ENCODE measurements at places on chromosomes 6 and 20.
A peak's percentile ranks its signal among the peaks of the same experiment; 100 is the strongest.

- no peak for DNase-seq
- no peaks in the 10 kb centered on the region for H3K27me3 ChIP-seq
Observed at GRCh38 chr6:106380407-106380806, 19.9 kb downstream of the CRYBG1 start.

DNA sequence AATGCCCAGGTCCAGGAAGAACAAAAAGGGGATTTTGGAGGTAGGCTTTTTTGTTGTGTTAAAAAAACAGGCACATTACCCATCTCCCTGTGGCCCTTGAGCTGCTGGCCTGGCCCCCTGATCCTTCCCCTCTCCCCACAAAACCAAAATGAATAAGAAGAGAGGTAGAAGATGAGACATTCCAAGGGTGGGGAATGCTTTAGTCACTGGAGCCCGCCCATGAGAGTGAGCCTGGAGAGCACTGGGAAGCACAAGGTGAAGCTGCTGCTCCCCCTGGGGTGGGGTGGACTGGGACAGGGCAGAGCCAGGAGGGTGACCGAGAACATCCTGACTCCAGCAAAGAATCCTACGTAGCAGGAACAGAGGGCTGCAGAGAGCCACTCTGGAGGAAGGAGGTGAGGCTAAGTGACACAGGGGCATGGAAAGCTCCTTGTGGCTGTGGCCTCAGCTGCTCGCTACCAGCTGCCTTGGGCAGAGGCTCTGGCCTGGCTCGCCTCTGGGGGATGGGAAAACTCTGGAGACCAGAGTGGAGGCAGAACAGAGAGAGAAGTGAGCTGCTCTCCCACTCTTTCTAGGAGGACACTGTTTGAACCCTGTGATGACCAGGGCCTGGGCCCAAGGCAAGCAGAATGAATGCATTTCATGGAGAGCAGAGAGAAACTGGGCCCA is 48.3 kb downstream of the AKAP7 start:
- H3K27me3 ChIP-seq = no peaks in the 10 kb centered on the region
- H3K4me1 ChIP-seq = no peaks in the 10 kb centered on the region
- DNase-seq = no peak
- no peak overlapping the region for H3K4me3 ChIP-seq

DNA sequence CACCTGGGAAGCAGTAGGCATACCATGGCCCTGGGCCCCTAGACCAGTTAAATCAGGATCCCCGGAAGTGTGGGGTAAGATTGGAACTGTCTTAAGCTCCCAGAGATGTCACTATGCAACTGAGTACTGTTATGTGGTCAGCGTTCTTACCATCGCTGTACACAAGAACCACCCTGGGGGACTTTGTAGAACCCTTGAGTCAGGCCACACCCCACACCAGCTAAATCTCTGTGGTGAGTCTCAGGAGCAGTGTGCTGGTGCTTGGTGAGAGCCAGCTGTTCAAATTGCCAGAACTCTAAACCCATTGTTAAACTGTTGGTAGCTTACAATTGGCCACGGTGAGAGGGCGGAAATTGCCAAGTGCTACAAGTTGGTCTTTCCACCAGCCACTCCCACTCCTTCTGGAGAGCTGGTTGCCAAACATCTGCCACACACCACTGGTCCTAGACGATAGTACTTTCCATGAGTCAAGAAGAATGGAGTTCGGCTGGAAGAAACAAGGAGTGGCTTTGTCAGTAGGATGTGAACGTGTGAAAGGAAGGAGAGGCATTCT is 80.5 kb upstream of the SYNDIG1 start:
- no peak overlapping the region for H3K27ac ChIP-seq
- H3K4me3 ChIP-seq = no peak overlapping the region
- no peaks in the 10 kb centered on the region for H3K27me3 ChIP-seq
- no peaks in the 10 kb centered on the region for H3K36me3 ChIP-seq
- no peaks in the 10 kb centered on the region for H3K4me1 ChIP-seq

- DNase-seq = peak; percentile 43
- no peaks in the 10 kb centered on the region for H3K27me3 ChIP-seq
- H3K4me1 ChIP-seq = no peaks in the 10 kb centered on the region
- H3K36me3 ChIP-seq = no peaks in the 10 kb centered on the region
- H3K27ac ChIP-seq = no peak overlapping the region
- H3K4me3 ChIP-seq = no peak overlapping the region
Observed at GRCh38 chr6:53410508-53411258, 61.9 kb upstream of the ELOVL5 start.

DNA sequence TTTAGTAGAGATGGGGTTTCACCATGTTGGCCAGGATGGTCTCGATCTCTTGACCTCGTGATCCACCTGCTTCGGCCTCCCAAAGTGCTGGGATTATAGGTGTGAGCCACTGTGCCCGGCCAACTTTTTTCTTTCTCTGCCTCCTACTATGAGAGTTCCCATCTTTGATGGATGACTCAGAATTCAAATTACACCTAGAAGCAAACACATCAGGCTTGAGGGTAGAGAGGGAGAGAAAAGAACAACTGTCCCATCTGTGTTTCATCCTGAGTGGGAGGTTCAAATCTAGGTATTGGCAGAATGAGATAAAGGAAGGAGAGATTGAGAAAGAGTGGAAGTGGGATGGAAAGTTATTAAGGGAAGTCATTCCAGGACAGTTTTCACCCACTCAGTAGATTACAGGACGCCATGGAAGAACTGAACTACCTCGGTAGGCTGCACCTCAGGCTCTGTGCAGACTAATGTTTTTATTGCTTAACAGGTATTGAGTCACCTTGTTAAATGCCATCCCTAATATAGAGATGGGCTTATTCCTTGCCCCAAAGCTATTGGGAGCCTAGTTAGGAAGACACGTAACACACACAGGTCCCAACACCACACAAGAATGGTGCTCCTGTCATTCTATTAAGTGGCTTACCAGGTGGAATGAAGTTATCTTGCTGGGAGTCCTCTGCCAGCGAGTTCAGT is 275.7 kb downstream of the SOX4 start:
- H3K36me3 ChIP-seq = no peaks in the 10 kb centered on the region
- DNase-seq = no peak
- no peaks in the 10 kb centered on the region for H3K27me3 ChIP-seq
- no peak overlapping the region for H3K4me3 ChIP-seq
- H3K27ac ChIP-seq = no peak overlapping the region

- H3K27ac ChIP-seq = no peak overlapping the region
- no peaks in the 10 kb centered on the region for H3K36me3 ChIP-seq
- H3K4me1 ChIP-seq = no peaks in the 10 kb centered on the region
- no peak overlapping the region for H3K4me3 ChIP-seq
Observed at GRCh38 chr6:11478586-11478985, 59.0 kb upstream of the TMEM170B start.

GRCh38 chr6:85192186-85192585 is 257.7 kb upstream of the NT5E start:
- no peaks in the 10 kb centered on the region for H3K36me3 ChIP-seq
- DNase-seq = no peak
- H3K27me3 ChIP-seq = no peaks in the 10 kb centered on the region
- no peak overlapping the region for H3K4me3 ChIP-seq
- H3K27ac ChIP-seq = no peak overlapping the region

GRCh38 chr6:19472850-19473249 is 364.3 kb upstream of the ID4 start:
- DNase-seq = no peak
- H3K27ac ChIP-seq = no peak overlapping the region
- H3K4me3 ChIP-seq = no peak overlapping the region
- no peaks in the 10 kb centered on the region for H3K36me3 ChIP-seq

DNA sequence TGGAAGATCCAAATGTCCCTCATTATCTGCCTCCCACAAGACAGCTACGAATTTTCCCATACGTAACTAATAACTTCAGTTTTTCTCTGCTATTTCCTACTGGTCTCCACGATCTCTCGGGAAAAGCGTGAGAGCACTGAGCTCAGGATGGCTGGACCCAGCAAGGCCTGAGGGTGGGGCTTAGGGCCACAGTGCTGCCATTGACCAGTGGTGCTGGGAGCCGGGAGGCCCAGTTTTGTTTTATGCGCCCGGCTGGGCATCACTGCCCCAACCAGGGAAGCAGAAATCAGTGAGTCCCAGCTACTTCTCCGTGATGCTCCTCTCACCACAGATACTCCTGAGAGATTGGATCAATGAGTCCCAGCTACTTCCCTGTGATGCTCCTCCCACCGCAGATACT is 238.4 kb downstream of the LY86 start:
- H3K36me3 ChIP-seq = no peaks in the 10 kb centered on the region
- H3K27ac ChIP-seq = no peak overlapping the region
- peaks cover 7% of the 10 kb centered on the region for H3K4me1 ChIP-seq

DNA sequence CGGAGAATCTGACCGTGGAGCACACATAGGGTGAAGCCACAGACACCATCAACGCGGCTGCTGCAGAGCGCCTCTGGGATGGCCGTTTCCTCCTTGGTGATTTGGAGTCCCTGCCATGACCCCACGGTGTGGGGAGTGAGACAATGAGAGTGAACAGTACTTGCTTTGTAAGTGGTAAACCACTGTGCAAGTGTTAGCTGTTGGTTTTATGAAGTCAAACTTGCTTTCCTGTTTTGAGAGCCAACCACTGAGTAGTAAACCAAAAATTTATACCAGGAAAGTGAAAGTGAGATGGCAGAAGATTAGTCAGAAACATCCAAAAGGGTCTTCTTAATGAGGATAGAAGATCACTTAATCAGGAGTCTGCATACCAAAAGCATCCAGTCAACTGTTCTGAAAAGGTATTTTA is 160.7 kb downstream of the FOXC1 start:
- no peak overlapping the region for H3K4me3 ChIP-seq
- no peak overlapping the region for H3K27ac ChIP-seq
- no peaks in the 10 kb centered on the region for H3K27me3 ChIP-seq
- H3K4me1 ChIP-seq = peaks cover 15% of the 10 kb centered on the region

DNA sequence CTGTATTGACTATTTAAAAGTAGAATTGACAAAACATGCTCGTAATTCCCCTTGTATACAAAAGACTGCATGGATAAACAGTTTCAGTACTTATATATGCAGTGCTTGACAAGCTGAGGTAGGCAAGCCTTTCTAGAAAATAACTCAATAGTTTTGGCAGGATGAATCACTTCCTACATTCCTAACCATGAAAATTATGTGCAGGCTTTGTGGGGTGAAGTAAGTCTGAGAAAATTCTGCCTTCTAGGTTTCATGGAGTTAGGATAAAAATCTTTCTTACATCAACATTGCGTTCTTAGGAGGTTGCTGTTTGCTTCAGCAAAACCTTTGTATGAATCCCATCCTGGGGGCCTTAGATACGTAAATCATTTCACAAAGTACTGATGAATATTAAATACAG is 801.4 kb upstream of the EYS start:
- no peak for DNase-seq
- H3K4me1 ChIP-seq = no peaks in the 10 kb centered on the region
- H3K4me3 ChIP-seq = no peak overlapping the region
- H3K36me3 ChIP-seq = no peaks in the 10 kb centered on the region
- H3K27ac ChIP-seq = no peak overlapping the region

DNA sequence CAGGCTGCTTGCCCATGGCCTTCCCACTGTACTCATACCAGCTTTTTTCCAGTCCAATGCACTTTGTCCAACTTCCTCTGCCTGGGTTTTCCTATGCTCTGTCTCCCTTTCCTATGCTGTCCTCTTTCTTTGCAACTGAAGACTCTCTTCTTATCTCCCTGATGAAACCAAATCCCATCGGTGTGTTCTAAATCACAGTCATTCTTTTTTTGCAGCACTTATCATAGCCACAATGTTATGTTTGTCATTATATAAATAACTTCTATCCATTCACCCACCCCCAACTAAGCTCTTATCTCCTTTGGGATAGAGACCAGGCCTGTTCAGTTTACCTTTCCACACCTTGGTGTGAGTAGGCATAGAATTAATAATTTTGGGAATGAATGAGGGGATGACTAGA is 121.0 kb downstream of the GPX5 start:
- no peak for DNase-seq
- H3K36me3 ChIP-seq = no peaks in the 10 kb centered on the region
- H3K27ac ChIP-seq = no peak overlapping the region
- peaks cover 17% of the 10 kb centered on the region for H3K27me3 ChIP-seq
- peaks cover 12% of the 10 kb centered on the region for H3K4me1 ChIP-seq

DNA sequence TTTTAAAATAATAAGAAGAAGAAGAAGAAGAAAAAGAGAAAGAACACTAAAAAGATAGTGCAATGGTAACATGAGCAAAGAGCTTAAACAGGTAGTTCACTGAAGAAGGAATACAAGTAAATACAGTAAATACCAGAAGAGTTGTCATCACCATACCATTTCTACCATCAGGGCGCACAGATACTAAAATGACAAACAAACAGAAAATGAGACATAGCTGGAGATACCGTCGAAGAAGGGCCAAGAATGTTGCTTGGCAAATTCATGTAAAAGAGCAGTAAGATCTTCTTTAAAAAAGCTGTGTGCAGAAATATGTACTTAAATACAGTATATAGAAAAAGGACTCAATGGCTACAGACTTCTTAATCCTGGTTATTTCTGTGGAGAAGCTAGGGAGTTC is 20.7 kb upstream of the TFAP2C start:
- H3K27ac ChIP-seq = no peak overlapping the region
- H3K4me3 ChIP-seq = no peak overlapping the region
- H3K4me1 ChIP-seq = no peaks in the 10 kb centered on the region
- no peak for DNase-seq
- no peaks in the 10 kb centered on the region for H3K27me3 ChIP-seq
- no peaks in the 10 kb centered on the region for H3K36me3 ChIP-seq

GRCh38 chr6:147007441-147007840 is 196.8 kb upstream of the STXBP5 start:
- no peaks in the 10 kb centered on the region for H3K27me3 ChIP-seq
- no peaks in the 10 kb centered on the region for H3K36me3 ChIP-seq
- no peaks in the 10 kb centered on the region for H3K4me1 ChIP-seq
- no peak for DNase-seq
- no peak overlapping the region for H3K27ac ChIP-seq

DNA sequence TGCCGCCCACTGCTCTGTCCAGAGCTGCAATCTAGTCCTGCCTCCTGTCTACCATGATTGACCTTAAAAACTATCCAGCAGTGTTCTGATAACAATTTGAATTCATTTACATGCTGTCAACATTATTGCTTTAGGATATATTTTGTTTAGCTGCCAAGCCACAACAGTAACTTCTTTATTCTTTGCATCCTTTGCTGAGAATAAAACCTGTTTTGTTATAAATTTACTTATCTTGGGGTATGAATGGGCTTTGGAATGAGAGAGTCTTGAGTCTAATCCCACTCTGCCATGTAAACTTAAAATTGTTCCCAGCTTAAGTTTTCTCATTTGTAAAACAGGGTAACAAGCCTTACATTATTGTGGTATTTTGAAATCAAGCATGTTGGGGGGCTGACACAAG is 116.4 kb downstream of the FLRT3 start:
- H3K4me1 ChIP-seq = peaks cover 4% of the 10 kb centered on the region
- no peak overlapping the region for H3K4me3 ChIP-seq
- no peak for DNase-seq
- H3K27me3 ChIP-seq = no peaks in the 10 kb centered on the region
- H3K27ac ChIP-seq = no peak overlapping the region

- H3K4me3 ChIP-seq = no peak overlapping the region
- H3K36me3 ChIP-seq = no peaks in the 10 kb centered on the region
- DNase-seq = no peak
- H3K27me3 ChIP-seq = no peaks in the 10 kb centered on the region
Observed at GRCh38 chr20:15201602-15202001, 864.2 kb upstream of the FLRT3 start.

- H3K36me3 ChIP-seq = no peaks in the 10 kb centered on the region
- H3K4me3 ChIP-seq = no peak overlapping the region
- H3K4me1 ChIP-seq = peaks cover 24% of the 10 kb centered on the region
- no peaks in the 10 kb centered on the region for H3K27me3 ChIP-seq
- no peak for DNase-seq
Observed at GRCh38 chr6:38216451-38216850, 396.9 kb downstream of the ZFAND3 start.

GRCh38 chr20:14232650-14233049 is 104.8 kb downstream of the FLRT3 start:
- no peaks in the 10 kb centered on the region for H3K36me3 ChIP-seq
- peak; percentile 39 for DNase-seq
- H3K4me3 ChIP-seq = no peak overlapping the region
- no peaks in the 10 kb centered on the region for H3K27me3 ChIP-seq
- H3K27ac ChIP-seq = no peak overlapping the region

- no peaks in the 10 kb centered on the region for H3K36me3 ChIP-seq
- no peaks in the 10 kb centered on the region for H3K27me3 ChIP-seq
- no peaks in the 10 kb centered on the region for H3K4me1 ChIP-seq
Observed at GRCh38 chr20:50701041-50701963, 10.0 kb upstream of the RIPOR3 start.
